D341Med (cell line): ENCODE measurements at places on chromosomes 4 and X.

DNA sequence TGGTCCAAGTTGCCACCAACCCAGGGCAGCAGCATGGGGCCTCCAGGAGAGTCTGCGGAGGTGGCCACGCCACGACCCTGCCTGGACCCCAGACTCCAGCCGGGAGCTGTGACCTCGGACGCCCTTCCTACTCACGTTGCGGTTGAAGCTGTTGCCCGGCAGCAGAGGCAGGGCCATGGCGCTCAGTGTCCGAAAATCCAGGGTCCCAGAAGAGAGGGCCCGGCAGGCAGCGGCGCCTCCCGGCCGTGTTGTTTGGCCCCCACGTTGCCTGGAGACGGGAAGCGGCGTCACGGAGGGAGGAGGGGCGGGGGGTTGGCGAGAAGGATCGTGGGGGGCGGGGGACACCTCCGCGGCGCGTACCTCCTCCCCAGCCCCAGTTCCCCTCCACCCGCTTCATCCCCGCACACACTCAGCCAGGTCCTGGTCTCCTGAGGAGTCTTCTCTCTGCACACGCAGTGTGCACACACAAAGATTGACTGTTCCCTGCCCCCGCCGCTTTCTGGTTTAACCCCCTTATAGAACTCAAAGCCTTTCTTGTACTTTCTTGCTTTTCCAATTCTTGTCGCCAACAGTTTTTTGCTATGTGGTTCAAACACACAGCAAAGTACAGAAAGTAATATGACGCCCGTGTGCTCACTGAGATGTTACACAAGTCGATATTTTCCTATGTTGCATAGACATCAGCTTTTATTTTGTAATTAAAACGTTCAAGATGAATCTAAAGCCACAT lies at the start of gene EFHC2:
Gene EFHC2 (minus strand): TSS at position 261 of the 730 bp plus-strand sequence. CDS start 84 bp downstream, at position 177.
- DNase-seq = peak; percentile 9

GRCh38 chr4:42149004-42149403 lies 3.5 kb downstream of the BEND4 start:
- no peak for DNase-seq

DNA sequence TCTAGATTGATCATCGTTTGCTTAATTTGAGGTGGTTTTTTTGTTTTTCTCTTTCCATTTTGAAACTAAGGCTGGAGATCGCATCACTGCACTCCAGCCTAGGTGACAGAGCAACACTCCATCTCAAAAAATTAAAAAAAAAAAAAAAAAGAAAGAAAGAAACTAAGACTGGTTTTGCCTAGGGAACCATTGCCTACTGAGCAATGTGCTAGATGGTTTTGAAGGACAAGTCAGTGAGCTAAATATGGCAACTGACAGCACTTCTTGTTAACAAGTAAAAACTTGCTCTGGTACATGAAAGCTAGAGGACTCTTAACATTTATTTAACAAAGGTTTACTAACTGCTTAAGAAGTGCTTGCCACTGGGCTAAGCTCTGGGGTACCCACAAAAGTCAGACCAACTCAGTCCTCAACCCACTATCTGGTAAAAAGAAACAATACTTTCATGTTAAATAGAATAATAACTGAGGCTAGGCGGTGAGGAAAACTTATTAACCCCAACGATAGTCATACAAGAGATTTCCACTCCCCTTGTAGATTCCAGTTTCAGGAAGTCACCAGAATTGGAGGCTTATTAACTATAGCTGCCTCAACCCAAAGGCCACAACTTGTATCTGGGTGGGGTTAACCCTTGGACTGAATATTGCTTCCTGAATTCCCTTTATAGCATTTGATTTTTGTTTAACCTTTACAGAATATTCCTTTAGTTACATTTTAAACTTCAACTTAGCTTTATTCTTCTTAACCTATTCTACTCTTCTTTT lies 111.6 kb downstream of the FRYL start:
- DNase-seq = no peak

DNA sequence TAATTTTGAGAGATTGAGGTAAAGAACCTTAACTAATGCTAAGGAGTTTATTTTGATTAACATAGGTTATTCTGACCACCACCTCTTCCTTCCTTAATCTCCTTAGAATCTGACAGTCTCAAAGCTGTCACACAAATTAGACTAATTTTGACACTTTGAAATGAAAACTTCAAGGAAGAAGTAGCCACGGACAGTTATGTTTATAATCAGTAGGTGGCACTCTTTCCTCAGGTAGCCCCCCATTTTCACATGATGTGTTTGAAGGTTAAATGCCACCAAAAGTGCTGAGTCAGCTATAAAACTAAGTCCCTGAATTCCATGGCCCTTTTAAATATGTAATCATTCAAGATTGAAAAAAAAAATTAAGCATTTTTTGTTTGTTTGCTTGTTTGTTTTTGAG lies 22.4 kb downstream of the TMEM33 start:
- peak; percentile 51 for DNase-seq

GRCh38 chrX:78945186-78945912 lies at the start of gene P2RY10:
TSS of gene P2RY10 (plus strand) at chrX:78945391. CDS start at chrX:78960521, 15,130 bp downstream.
- DNase-seq = no peak

- no peak for DNase-seq
Measured at GRCh38 chr4:107129076-107129475, 93.0 kb upstream of the DKK2 start.

DNA sequence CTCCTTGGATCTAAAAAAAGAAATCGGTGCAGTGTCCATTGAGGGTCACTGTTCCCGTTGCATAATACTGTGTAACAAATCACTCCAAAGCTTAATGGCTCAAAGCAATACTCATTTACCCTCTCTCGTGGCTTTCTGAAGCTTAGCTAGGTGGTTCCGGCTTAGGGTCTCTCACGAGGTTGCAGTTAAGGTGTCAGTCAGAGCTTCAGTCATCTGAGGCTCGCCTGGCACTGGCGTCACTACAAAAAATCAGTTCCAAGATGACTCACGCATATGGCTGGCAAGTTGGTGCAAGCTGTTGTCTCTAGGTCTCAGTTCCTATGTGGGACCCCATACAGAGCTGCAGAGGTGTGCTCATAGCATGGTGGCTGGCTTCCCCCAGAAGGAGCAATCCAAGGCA lies 91.0 kb downstream of the BEND2 start:
- no peak for DNase-seq

DNA sequence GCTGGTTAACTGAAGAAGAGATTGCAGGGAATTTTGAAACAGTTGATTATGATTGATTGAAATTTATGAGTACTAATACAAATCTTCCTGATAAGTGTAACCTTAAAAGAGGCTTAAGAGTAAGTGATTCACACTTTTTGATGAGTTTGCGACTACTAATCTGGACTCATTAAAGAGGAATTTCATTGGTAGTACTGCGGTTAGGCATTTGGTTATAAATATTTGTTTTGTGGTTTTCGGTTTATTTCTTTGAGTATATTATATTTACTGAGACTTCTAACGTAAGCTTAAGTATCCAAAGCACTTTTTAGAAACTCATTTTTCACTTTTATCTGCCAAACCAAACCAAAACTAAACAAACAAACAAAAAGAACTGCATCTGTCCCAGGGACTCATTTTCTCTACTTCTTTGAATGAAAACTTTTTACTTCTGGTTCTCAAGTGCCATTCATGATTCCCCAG lies 20.7 kb downstream of the SLIT2 start:
- no peak for DNase-seq

DNA sequence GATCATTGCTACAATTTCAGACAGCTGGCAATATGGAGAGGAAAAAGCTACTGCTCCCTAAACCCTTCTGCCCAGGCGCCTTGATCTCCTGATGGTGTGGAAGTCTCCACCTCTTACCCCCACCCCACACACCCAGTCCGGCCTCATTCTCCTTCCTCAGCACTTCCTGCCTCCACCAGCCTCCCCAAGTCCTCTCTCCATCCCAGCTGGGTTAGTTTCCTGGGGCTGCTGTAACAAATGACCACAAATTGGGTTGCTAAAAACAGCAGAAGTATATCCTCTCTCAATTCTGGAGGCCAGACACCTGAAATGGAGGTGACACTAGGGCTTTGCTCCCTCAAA lies 1.1 kb upstream of the CCNQ start:
- no peak for DNase-seq

DNA sequence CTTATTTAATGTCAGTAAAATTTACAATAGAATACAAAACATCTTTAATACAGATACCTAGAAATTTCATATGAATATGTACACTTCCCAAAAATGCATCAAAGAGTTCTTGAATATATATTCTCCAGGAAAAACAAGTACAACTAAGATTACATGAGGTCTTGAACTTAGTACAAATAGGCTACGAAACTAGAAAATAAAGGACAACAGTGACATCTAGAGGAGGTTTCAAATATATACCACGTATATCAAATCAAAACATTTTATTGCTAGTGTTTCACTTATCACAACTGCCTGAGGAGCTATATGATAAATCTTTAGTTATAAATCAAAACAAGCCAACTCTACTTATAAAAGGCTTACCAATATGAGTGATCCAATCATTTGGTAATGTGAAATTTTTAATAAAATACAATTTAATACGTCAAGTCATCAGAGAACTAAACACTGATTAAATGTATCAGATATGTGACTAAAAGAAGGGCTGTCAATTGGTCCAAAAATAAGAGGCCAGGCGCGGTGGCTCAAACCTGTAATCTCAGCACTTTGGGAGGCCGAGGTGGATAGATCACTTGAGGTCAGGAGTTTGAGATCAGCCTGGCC lies 36.6 kb downstream of the ANAPC10 start:
- DNase-seq = peak; percentile 18

- no peak for DNase-seq
Measured at GRCh38 chrX:7574325-7574724, 268.6 kb upstream of the VCX start.

GRCh38 chr4:139535228-139535870 lies 20.7 kb downstream of the SETD7 start:
- no peak for DNase-seq

- DNase-seq = no peak
Measured at GRCh38 chr4:111696505-111696904, 448.7 kb upstream of the FAM241A start.

GRCh38 chr4:8648816-8649630 lies 56.5 kb downstream of the CPZ start:
- peak; percentile 8 for DNase-seq

- DNase-seq = no peak
Measured at GRCh38 chrX:37692918-37693317, 7.3 kb downstream of the XK start.

DNA sequence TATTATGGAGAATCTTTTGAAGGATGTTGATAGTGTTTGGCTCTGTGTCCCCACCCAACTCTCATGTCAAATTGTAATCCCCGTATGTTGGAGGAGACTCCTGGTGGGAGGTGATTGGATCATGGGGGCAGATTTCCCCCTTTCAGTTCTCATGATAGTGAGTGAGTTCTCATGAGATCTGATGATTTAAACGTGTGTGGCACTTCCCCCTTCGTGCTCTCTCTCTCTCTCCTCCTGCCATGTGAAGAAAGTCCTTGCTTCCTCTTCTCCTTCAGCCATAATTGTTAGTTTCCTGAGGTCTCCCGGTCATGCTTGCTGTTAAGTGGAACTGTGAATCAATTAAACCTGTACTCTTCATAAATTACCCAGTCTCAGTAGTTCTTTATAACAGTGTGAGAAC lies 166.1 kb upstream of the NUDT6 start:
- DNase-seq = no peak

GRCh38 chr4:33060674-33061542 lies 2340.7 kb downstream of the PCDH7 start:
- peak; percentile 65 for DNase-seq

DNA sequence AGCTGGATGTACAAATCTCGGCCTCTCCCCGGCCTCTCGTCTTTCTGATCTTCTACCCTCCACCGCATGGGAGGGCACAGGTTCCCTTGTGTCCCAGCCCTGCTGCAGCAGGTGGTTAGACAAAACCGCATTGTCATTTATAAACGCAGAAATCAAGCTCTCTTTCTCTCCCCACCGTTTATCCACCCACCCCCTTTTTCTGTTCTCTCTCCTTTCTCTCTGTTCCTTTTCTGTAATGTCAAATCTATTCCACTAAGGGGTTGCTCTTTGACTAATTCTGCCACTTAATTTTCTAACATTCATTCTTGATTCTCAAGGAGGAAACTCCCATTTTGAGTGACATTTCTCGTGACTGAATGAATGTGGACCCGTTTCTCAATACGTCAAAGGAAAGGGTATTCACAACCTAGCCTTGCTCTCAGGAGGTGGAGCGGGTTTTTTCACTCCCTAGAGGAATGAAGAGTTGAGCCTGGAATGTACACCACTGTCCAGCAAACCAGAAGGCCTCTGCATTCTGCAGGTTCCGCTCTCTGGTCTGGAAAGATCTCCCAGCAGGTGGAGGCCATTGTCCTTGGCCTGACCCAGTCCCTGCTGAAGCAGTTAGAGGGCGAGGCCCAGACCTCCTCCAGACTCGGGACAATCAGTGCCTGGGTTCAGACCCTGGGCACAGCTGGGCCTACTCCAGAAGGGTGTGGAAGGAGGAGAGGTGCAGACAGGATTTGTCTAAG lies 70.9 kb upstream of the ENPP6 start:
- DNase-seq = no peak

GRCh38 chr4:21849077-21849476 lies 99.5 kb downstream of the KCNIP4 start:
- no peak for DNase-seq

DNA sequence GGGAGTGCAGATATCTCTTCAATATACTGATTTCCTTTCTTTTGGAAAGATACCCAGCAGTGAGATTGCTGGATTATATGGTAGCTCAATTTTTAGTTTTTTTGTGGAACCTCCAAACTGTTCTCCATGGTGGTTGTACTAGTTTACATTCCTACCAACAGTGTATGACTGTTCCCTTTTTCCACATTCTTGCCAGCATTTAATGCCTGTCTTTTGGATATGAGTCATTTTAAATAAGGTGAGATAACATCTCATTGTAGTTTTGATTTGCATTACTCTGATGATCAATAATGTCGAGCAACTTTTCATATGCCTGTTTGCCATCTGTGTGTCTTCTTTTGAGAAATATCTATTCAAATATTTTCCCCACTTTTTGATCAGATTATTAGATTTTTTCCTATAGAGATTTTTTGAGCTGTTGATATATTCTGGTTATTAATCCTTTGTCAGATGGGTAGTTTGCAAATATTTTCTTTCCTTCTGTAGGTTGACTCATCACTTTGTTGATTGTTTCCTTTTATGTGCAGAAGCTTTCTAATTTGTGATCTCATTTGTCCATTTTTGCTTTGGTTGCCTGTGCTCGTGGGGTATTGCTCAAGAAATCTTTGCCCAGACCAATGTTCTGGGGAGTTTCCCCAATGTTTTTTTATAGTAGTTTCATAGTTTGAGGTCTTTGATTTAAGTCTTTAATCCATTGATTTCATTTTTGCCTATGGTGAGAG lies 552.7 kb downstream of the ZNF674 start:
- DNase-seq = no peak
